ENCODE measurements at places on chromosomes 7 and 10.

DNA sequence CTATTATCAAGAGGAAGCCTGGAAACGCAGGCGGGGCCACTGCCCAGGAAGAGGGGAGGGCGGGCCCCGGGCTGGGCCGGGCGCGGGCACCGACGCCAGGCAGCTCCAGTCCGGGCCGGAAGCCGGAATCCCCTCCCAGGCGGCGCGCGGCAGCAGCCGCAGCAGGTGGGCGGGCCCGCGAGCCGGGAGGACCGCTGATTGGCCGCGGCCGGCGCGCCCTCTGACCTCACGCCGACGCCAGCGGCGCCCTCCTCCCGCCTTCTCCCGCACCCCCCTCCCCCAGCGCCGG lies 438 bp downstream of the BCL7B start:
- peak; percentile 74 for DNase-seq

GRCh38 chr10:11439523-11440053 lies 171.9 kb downstream of the USP6NL start:
- DNase-seq, result no peak

DNA sequence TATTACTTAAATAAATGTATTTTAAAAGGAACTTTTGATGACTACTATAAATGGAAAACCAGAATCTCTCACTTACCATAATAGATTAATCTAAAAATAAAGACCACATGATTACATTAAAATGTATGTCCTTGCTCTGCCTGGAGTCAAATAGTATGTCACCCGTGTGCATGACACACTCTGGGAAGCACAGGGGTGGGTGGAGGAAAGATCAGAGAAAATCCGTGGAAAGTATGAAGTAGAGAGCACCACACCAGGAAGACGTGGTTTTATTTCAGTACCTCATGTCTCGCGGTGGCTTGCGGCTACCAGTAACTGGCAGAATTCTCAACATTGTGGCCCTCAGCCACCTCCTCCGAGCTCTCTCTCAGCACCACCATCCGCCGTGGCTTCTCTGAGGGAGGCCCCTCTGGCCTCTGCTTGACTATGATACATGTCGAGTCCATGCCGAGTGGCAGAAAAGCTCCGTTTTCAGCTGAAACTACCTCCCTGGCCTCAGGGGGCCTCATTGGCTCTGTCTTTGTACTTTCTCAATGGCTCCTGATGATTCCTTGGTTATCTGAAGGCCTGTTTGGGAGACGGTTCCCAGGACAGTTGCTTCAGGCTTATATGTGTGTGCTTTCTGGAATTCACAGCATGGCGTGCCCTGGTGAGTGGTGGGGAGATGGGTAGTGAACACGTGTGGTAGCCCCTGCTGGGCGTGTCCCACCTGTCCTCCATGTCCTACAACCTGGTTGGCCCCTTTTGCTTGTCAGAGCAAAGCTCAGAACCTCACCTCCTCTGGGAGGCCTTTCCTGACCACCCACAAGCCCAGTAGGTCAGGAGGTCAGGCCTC lies 49.8 kb downstream of the LHPP start:
- no peak for DNase-seq

DNA sequence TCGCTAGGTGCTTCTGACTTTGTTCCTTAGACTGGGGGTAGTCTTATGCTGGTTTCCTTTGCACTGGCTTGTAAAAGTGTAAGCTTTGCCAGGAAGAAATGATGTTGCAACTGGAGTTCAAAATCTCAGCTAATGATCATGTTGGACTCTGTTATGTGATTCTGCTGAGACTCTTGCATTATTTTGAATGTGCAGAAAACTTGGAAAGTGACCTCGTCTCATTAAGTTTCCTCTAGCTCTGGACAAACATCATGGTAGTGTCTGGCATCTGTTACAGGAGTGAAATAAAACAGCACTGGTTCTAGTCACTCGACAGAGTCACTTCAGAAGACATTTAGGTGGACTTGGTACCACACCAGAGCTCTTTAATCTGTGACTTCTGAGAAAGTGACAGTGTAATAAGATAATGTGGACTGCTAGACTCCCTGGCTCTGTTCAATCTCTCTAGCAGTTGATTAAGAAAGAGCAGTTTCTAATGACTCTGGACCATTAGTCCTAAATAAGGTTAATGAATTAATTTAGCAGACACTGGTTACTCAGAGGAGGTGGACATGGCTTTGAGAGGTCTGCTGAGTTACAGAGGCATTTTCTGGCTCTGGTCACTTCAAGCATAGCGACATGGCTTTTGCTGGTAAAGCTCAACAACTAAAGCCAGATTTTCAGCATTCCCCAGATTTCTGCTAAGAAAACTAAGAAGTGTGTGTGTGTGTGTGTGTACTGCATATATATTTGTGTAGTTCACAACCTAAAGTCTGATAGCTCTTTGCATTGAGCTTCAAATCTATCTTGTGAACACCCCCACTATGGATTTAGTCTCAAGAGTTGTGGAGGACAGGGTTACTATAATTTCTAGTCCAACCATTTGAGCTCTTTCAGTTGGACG lies 2.0 kb downstream of the NRP1 start:
- DNase-seq, result no peak

DNA sequence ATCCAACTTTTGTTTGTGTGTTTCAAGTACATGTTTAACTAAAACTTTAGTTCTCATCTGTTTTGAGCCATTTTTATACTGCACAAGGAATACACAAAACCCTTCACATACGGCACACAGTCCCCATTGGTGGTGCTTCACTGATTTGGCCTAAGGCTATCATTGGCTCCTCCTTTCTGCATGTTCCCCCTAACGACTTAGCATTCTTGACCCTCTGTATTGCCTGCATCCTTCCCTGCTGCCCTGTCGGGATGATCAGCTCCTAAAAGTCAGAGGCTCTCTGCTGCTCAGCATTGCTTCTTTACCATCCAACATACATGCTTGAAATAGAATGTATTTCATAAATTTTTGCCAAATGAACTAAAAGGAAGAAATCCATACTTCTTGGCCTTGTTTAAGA lies 111.4 kb upstream of the ABCB5 start:
- DNase-seq, result no peak

- DNase-seq, result no peak
Measured at GRCh38 chr7:921581-922333, 32.7 kb downstream of the ADAP1 start.

- no peak for DNase-seq
Measured at GRCh38 chr10:104336821-104337467, 1.3 kb downstream of the ITPRIP start.

DNA sequence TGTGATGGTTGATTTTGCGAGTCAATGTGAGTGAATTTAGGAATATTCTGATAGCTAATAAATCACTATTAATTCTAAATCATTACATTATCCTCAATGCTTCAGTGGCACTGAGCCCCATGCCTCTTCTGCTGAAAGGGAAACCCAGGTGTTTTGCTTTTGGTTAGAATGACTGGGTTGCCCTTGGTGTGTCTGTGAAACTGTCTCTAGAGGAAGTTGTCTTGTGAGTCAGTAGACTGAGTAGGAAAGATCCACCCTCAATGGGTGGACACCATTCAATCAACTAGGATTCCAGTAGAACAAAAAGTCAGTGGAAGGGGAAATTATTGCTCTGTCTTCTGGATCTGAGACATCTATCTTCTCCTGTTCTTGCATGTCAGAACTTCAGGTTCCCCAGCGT lies 472.4 kb downstream of the ANKRD7 start:
- no peak for DNase-seq

DNA sequence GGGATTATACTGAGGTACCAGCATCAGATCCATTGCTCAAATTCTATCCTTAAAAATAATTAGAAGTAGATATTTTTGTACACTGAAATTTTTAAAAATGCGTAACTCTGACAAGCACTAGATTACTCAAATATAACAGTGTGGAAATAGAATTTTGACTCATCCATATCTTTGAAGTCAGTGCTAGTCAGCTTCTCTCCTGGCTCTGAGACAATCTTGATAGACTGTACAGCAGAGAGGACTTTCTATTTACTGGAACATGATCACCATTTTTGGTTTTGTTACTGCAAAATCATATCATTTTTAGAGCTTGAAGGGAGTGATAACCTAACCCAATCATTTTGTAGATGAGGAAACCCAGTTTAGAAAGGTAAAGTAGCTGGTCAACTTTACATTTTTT lies 195.0 kb downstream of the MTERF1 start:
- no peak for DNase-seq

GRCh38 chr7:45599851-45600706 lies 25.9 kb downstream of the ADCY1 start:
- no peak for DNase-seq

DNA sequence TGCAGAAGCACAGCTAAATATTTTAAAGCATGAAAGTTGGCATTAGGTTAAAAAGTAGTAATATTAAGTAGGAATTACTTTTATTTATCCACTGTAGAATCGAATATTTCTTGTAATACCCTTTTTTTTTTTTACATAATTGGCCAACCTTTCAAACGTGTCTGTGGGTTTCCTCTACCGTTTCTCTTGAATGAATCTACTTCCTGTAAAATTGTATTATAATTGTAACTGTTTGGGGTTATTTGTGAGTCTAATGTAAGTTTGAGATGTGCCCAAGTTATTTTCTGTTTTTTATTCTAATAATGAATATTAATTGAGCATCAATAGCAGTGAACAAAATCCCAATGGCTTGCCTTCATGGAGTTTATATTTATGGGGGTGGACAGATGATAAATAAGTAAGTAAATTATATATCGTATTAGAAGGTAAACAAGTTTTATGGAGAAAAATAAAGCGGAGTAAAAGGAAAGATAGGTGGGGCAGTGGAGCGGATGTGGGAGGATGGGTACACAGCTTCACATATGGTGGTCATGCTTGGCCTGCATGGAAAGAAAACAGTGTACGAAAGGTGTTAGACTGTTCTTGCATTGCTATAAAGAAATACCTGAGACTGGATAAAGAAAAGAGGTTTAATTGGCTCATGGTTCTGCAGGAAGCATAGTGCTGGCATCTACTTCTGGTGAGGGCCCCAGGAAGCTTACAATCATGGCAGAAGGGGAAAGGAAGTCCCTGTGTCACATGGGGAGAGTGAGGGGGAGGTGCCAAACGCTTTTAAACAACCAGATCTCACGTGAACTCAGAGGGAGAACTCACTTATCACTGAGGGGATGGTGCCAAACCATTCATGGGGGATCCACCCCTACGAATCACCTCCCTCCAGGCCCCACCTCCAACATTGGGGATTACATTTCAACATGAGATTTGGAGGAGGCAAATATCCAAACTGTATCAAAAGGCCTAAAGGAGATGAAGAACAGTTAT lies 5.4 kb downstream of the TSPAN13 start:
- no peak for DNase-seq

GRCh38 chr10:43863270-43863669 lies 214.6 kb upstream of the ZNF32 start:
- DNase-seq, result no peak

DNA sequence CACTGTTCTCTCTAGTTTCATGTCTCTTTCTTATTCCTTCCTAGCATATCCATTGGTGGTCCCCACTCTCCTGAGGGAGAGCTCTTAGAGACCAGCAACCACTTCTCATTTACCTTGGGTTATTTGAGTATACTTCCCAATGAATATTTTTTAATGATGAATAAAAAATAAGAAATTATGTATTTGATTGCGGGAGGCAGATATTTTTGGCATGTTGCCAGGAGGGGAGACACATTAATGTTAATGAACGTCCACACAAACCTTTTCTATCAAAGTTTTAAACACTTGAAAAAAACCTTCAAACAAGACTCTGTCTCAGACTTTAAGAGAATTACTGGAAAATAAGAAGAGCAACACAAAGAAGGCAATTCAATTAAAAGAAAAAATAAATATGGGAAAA lies 260.6 kb upstream of the MAGI2 start:
- no peak for DNase-seq

- no peak for DNase-seq
Measured at GRCh38 chr10:68435803-68436202, 28.7 kb upstream of the RUFY2 start.

DNA sequence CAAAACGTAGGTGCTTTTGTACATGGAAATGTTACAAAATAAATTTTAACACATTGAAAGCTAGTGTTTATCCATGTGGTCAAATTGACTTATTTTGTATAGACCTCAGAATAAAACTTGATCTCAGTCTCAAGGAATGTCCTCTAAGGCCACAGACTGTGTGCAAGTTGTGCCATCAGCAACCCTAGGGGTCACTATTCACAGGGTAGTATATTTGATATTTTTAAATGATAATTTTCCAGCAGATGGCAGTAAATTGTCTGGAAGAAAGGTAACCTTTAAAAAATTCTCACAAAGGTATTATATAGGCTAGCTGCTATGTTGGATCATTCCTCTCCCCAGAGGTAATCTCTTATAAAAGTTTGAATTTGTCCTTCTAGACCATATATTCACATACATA lies 12.9 kb upstream of the SNX10 start:
- no peak for DNase-seq

DNA sequence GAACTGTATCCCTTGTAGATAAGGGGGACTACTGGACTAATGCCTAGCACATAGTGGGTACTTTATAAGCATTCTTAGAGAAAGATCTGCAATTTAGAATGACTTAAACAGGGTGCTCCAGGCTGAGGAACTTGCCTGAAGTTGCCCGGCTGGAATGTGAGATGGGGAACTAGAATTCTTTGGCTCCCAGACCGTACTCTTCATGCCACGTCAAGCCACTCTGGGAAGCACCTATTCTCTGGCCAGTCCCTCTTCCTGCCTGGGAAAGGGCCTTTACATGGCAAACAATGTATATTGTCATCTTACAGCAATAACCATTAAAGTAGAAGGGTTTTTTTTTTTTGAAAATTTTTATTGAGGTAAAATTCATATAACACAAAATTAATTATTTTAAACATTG lies 34.5 kb downstream of the ATXN7L1 start:
- DNase-seq, result no peak

- no peak for DNase-seq
Measured at GRCh38 chr7:108016841-108017775, 14.1 kb upstream of the LAMB1 start.

- no peak for DNase-seq
Measured at GRCh38 chr10:13703997-13704536, 117.3 kb downstream of the PRPF18 start.

DNA sequence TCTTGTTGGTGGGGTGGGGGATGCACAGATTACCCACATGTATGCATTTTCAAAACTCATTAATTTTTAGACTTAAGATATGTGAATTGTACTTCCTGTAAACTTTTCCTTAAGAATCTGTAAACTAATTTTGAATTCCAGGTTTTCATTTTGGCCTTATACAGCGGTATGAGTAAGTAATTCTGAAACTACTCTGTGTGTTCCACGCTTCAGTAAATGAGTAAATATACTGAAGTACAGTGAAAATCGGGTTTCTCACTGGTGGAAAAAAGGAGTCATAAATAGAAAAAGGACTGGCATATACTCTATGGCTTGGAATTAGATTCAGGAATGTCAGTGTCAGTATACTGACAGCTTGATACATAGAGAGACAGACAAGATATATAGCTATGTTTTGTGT lies 72.8 kb downstream of the CTTNBP2 start:
- DNase-seq, result no peak

GRCh38 chr10:86775056-86775869 lies 18.8 kb downstream of the BMPR1A start:
- no peak for DNase-seq

GRCh38 chr7:112649560-112649959 lies 140.6 kb downstream of the TMEM168 start:
- DNase-seq, result no peak

GRCh38 chr10:33887188-33887587 lies 552.7 kb upstream of the NRP1 start:
- DNase-seq, result no peak

Data from stimulated activated CD8-positive, alpha-beta memory T cell treated with anti-CD3 and anti-CD28 coated beads, Interleukin-15, amount 100 ng/mL, for 1 hour (primary cell).